CD4-positive, alpha-beta T cell treated with Interleukin-4 for 1 hour (primary cell): ENCODE measurements at places on chromosomes 1 and 21.

- DNase-seq, result no peak
These were observed 72.6 kb downstream of the DDR2 start for GRCh38 chr1:162704673-162705424.

GRCh38 chr1:204673909-204674649, 11.5 kb downstream of the LRRN2 start:
- no peak for DNase-seq

DNA sequence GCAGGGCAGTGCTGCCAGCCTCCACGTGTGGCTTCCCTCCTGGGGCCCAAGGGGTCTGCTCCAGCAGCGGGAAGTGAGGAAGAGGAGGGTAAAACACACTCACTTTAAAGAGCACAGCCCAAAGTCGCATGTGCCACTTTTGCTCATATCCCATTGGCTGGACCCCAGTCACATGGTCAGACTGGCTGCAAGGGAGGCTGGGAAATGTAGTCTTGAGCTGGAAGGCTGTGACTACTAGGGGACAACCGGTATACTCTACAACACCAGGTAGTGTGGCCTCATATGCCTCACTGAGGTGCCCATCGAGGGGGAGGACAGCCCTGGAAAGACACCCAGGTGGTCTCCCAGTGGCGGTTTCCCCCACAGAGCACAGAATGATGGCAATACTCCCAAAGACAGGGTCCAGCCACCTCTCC, 45.2 kb downstream of the CAMK2N1 start:
- DNase-seq, result peak; percentile 51

DNA sequence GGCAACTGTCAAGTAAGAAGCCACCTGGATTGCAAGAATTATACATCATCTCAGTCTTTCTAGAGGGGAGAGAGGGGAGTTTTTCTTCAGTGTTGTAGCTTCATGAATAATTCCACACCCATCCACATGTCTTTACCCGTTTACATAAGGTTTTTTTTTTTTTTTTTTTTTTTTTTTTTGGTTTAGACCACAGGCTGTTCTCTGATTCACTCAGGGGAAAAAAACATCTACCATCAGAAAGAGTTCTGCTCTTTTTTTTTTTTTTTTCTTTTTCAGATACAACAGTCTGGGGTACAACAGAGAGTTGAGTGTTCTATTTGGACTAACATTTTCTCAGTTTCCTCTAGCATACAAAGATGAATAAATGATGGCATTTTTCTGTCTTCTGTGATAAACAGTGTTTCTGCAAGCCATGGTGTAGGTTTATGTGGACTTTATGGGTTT, 4.9 kb upstream of the KIF14 start:
- DNase-seq, result no peak

- no peak for DNase-seq
These were observed 3.6 kb downstream of the GPR52 start for GRCh38 chr1:174451408-174451807.

DNA sequence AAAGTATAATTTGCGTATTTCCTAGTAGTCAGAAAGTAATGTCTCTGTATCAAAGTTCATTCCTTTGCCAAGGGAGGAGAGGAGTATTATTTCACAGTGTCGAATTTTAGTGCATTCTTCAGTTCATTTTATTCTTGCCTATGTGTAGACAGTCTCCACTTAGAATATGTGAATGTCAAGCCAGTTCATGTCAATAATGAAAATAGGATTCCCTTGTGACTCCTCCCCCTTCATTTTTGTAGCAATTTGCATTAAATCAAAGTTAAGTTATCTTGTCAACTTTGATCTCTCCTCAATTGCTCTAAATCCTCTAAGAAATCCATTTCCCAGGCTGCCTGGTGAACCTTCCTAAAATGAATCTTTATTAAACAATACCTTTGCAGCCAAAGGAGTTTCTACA, 179.1 kb downstream of the SLC44A5 start:
- no peak for DNase-seq
